ENCODE measurements at places on chromosomes 7 and 10. TPM values are rescaled to one million over a fixed set of nuclear protein-coding genes. Genes with fewer than 3 reads are reported as not detected.

The CADPS2 gene
- 15.1 TPM for polyA plus RNA-seq

The CDHR3 gene
- 36.0 TPM for polyA plus RNA-seq

The LRRC4 gene
- polyA plus RNA-seq, result 2.1 TPM

The FAM25C gene
- not detected for polyA plus RNA-seq

The FAM237B gene
- polyA plus RNA-seq, result 0.16 TPM

The TMEM140 gene
- 20.6 TPM for polyA plus RNA-seq

The CHAT gene
- polyA plus RNA-seq, result 0.96 TPM

The PRKAG2 gene
- polyA plus RNA-seq, result 50.9 TPM

The EIF4H gene
- 208 TPM for polyA plus RNA-seq

The CYP17A1 gene
- polyA plus RNA-seq, result 0.60 TPM

The CHST15 gene
- polyA plus RNA-seq, result 9.4 TPM

The IFRD1 gene
- polyA plus RNA-seq, result 51.0 TPM

The POLR2J2 gene
- polyA plus RNA-seq, result 4.4 TPM

The ELFN1 gene
- polyA plus RNA-seq, result 2.3 TPM

The AVPI1 gene
- 56.5 TPM for polyA plus RNA-seq

The GTF2I gene
- polyA plus RNA-seq, result 195 TPM

The MRLN gene
- 0.33 TPM for polyA plus RNA-seq

The ITPRIP gene
- polyA plus RNA-seq, result 4.4 TPM

The TECPR1 gene
- 15.1 TPM for polyA plus RNA-seq

The OPN4 gene
- polyA plus RNA-seq, result not detected

The SUN3 gene
- polyA plus RNA-seq, result not detected

The CLDN4 gene
- polyA plus RNA-seq, result 395 TPM

The PDE6C gene
- 0.55 TPM for polyA plus RNA-seq

The HPSE2 gene
- 6.9 TPM for polyA plus RNA-seq

The OR2A12 gene
- polyA plus RNA-seq, result 0.04 TPM

The CRHR2 gene
- 0.31 TPM for polyA plus RNA-seq

The LRRD1 gene
- 0.19 TPM for polyA plus RNA-seq

The BEND7 gene
- 7.7 TPM for polyA plus RNA-seq

The PNLIPRP3 gene
- not detected for polyA plus RNA-seq

The NPFFR1 gene
- 0.31 TPM for polyA plus RNA-seq

The FXYD4 gene
- polyA plus RNA-seq, result not detected

The COBL gene
- 30.5 TPM for polyA plus RNA-seq

The BCL7B gene
- 40.7 TPM for polyA plus RNA-seq

The WEE2 gene
- 5.1 TPM for polyA plus RNA-seq

The LIPK gene
- polyA plus RNA-seq, result not detected

The TSPAN12 gene
- 99.6 TPM for polyA plus RNA-seq

The MINDY3 gene
- 28.3 TPM for polyA plus RNA-seq

The GDF2 gene
- polyA plus RNA-seq, result not detected

The CTNNA3 gene
- 2.3 TPM for polyA plus RNA-seq

The NPY gene
- 59.0 TPM for polyA plus RNA-seq

The BRAT1 gene
- 27.1 TPM for polyA plus RNA-seq

The DGKI gene
- 1.4 TPM for polyA plus RNA-seq

The ITIH2 gene
- polyA plus RNA-seq, result 0.52 TPM

The ADARB2 gene
- 0.52 TPM for polyA plus RNA-seq

The CYP26C1 gene
- not detected for polyA plus RNA-seq

The TMEM273 gene
- polyA plus RNA-seq, result 5.5 TPM

The CXCL12 gene
- polyA plus RNA-seq, result 46.6 TPM

The CYP2C19 gene
- polyA plus RNA-seq, result 26.9 TPM

The MYOF gene
- 31.6 TPM for polyA plus RNA-seq

The UNCX gene
- polyA plus RNA-seq, result not detected

The MMP21 gene
- 0.28 TPM for polyA plus RNA-seq

The SLC18A2 gene
- polyA plus RNA-seq, result 0.72 TPM

The SLC26A4 gene
- 0.28 TPM for polyA plus RNA-seq

The PON3 gene
- polyA plus RNA-seq, result 10.6 TPM

Data from large intestine (tissue), 12 donors.